ENCODE measurements at places on chromosomes 1 and 21.
A peak's percentile ranks its signal among the peaks of the same experiment; 100 is the strongest.

- peaks cover 10% of the 10 kb centered on the region for H3K4me1 ChIP-seq
- peak; percentile 76 for DNase-seq
- H3K4me3 ChIP-seq = no peak overlapping the region
- H3K36me3 ChIP-seq = no peaks in the 10 kb centered on the region
These were observed 150.1 kb downstream of the CDC7 start for GRCh38 chr1:91650764-91651163.

- no peak for DNase-seq
- no peaks in the 10 kb centered on the region for H3K4me1 ChIP-seq
- no peaks in the 10 kb centered on the region for H3K27me3 ChIP-seq
- no peaks in the 10 kb centered on the region for H3K36me3 ChIP-seq
- H3K4me3 ChIP-seq = no peak overlapping the region
- no peak overlapping the region for H3K27ac ChIP-seq
These were observed 7.8 kb downstream of the ERG start for GRCh38 chr21:38490411-38491020.

GRCh38 chr1:87190402-87190801 lies 138.3 kb upstream of the LMO4 start:
- H3K27ac ChIP-seq = no peak overlapping the region
- H3K4me1 ChIP-seq = no peaks in the 10 kb centered on the region
- H3K27me3 ChIP-seq = no peaks in the 10 kb centered on the region
- H3K36me3 ChIP-seq = no peaks in the 10 kb centered on the region
- no peak overlapping the region for H3K4me3 ChIP-seq
- DNase-seq = no peak

- no peak overlapping the region for H3K27ac ChIP-seq
- no peaks in the 10 kb centered on the region for H3K27me3 ChIP-seq
- H3K4me1 ChIP-seq = no peaks in the 10 kb centered on the region
- DNase-seq = no peak
- H3K4me3 ChIP-seq = no peak overlapping the region
- no peaks in the 10 kb centered on the region for H3K36me3 ChIP-seq
These were observed 144.1 kb upstream of the CTTNBP2NL start for GRCh38 chr1:112251766-112252506.

DNA sequence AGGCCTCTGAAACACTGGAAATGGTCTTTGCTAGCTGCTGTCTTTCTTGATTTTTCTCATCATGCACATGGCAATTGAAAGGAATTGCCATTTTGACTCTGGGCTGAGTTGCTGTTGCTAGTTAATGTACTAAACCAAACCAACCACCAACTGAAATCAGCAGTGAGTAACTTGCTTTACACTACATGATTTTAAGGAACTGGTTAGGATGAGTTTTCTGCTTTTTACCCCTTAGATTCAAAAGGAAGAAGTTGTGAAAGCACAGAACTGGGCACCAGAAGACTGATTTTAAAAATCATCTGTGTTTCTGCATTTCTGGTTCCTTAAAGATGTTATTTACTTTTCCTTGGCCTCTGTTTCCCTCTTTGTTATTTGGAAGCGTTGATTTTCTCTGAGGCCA lies 361.9 kb downstream of the HLX start:
- DNase-seq = no peak
- H3K27me3 ChIP-seq = no peaks in the 10 kb centered on the region
- H3K4me1 ChIP-seq = no peaks in the 10 kb centered on the region
- no peak overlapping the region for H3K4me3 ChIP-seq

- no peak overlapping the region for H3K4me3 ChIP-seq
- no peaks in the 10 kb centered on the region for H3K27me3 ChIP-seq
- no peak for DNase-seq
- H3K36me3 ChIP-seq = no peaks in the 10 kb centered on the region
These were observed 62.3 kb downstream of the HLCS start for GRCh38 chr21:36904093-36904666.

GRCh38 chr1:241464985-241465384 lies 54.6 kb downstream of the FH start:
- H3K36me3 ChIP-seq = no peaks in the 10 kb centered on the region
- no peaks in the 10 kb centered on the region for H3K4me1 ChIP-seq
- H3K4me3 ChIP-seq = no peak overlapping the region
- H3K27me3 ChIP-seq = no peaks in the 10 kb centered on the region
- DNase-seq = no peak

DNA sequence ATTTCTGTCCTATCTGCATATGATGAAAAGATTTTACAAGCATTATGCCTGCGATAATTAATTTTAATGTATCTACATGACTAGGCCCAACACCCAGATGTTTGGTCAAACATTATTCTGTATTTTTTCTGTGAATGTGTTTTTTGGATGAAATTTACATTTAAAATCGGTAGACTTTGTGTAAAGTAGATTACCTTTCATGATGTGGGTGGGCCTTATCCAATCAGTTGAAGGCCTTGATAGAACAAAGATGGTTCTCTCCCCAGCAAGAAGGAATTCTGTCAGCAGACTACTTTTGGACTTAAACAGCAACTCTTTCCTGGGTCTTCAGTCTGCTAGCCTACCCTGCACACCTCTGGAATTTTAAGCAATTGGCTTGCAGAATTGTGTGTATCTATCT lies 844.0 kb downstream of the BRINP3 start:
- no peak for DNase-seq
- no peak overlapping the region for H3K4me3 ChIP-seq
- H3K36me3 ChIP-seq = no peaks in the 10 kb centered on the region
- H3K4me1 ChIP-seq = no peaks in the 10 kb centered on the region

DNA sequence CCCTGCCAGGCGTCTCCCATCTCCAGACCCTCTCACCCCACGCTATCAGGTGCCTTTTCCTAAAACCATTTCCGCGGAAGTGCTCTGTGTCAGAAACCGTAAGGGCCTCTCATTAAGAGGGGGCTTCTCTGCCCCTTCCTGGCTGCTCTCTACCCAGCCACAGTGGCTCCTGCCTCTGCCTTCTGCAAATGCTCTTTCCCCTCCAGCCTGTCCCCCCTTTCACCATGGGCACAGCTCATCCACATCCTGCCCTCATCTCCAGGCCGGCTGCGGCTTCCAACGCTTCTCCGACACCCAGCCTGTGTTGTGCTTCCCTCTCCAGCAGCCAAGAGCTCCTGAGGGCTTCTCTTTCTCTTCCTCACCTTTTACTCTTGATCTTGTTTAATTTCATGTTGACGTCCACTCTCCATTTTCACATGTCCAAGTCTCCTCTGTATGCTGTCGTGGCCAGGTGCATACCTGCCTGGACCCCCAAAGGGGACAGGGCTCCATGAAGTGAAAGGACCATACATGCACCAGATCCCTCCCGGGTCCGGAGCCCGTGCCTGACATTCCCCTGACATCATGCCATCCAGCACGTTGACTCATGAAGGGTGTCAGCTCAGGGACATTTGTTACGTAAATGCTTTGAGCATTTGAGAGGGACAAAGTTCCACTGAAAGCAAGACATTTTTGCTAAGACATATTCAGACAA lies 306.5 kb downstream of the AJAP1 start:
- no peaks in the 10 kb centered on the region for H3K27me3 ChIP-seq
- DNase-seq = no peak
- no peak overlapping the region for H3K4me3 ChIP-seq
- H3K4me1 ChIP-seq = no peaks in the 10 kb centered on the region
- no peaks in the 10 kb centered on the region for H3K36me3 ChIP-seq

DNA sequence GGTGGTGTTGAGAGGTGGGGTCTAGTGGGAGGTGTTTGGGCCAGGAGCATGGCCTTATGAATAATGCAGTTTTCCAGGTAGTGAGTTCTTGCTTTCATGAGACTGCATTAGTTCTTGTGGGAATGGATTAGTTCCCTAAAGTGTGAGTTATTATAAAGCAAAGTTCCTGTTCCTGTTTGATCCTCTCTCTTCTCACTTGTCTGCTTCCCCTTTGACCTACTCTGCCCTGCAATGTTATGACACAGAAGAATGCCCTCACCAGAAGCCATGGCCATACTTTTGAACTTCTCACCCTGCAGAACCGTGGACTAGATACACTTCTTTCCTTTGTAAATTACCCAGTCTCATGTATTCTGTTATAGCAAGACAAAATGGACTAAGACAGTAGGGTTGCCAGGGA lies 53.6 kb downstream of the MAP3K7CL start:
- no peaks in the 10 kb centered on the region for H3K27me3 ChIP-seq
- H3K36me3 ChIP-seq = no peaks in the 10 kb centered on the region
- H3K4me3 ChIP-seq = no peak overlapping the region
- DNase-seq = no peak
- peaks cover 6% of the 10 kb centered on the region for H3K4me1 ChIP-seq

GRCh38 chr1:244837597-244838258 lies 2.3 kb downstream of the COX20 start:
- H3K27ac ChIP-seq = no peak overlapping the region
- H3K36me3 ChIP-seq = no peaks in the 10 kb centered on the region
- H3K4me1 ChIP-seq = peaks cover 4% of the 10 kb centered on the region
- H3K4me3 ChIP-seq = no peak overlapping the region
- DNase-seq = no peak
- no peaks in the 10 kb centered on the region for H3K27me3 ChIP-seq

DNA sequence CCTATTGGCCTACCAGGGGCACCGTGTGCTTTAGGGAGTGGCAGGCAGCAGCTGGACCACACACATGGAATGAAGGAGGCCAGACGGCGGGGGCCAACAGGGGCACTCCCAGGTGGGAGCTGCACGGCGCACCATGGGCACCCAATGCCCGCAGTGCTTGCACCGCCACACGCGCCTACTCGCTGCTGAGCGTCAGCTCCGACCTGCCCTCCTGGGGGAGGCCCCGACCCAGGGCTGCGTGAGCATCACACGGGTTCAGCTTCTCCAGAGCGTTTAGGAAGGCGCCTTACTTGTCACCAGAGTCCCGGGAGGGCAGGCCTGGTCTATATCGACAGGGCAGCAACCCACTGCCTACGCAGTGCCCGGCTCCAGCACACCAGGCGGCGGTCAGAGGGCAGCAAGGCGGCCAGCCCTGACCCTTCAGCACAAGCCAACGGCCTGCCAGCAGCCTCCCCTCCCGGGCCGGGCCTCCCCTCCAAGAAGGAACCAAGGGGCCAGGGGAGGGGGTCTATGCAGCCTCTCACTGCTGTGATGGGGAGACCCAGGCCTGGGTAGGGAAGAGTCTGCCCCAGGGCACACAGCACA lies 64.9 kb downstream of the ARHGEF16 start:
- H3K27me3 ChIP-seq = no peaks in the 10 kb centered on the region
- DNase-seq = no peak
- H3K36me3 ChIP-seq = no peaks in the 10 kb centered on the region
- no peak overlapping the region for H3K4me3 ChIP-seq

DNA sequence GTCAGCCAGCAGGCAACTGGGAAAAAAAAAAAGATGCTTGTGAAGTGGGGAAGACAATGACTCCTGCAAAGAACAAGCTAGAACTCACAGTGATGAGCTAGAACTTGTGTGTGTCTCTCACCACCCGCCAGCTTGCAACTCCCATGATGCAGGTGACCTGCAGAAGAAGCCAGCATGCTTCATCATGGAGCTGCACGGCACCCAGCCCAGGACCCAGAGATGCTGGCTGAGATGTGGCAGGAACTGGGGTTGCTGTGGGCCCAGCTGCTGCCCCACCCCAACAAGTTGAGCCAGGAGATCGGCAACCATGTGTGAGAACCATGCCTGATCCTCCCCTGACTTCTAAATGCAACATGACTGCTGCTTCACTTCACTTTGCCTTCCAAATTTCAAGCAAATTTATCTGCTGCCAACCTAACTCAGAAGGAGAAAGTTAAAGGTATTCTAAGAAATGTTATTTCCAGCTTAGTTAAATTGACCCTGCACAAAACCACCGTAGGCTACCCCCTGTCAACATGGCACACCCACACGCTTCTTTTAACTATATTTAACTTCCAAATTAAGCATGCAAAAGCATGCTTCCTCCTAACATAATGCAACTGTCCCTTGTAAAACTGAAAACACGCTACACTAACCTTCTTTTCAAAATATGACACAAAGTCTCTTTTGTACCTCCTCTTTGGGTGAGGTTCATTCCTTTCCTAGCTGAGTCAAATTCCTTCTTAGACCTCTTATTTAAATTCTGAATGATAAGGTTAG lies 166.0 kb upstream of the IGSF21 start:
- no peaks in the 10 kb centered on the region for H3K27me3 ChIP-seq
- H3K4me1 ChIP-seq = no peaks in the 10 kb centered on the region
- no peak overlapping the region for H3K4me3 ChIP-seq
- no peak for DNase-seq

- no peak for DNase-seq
- no peaks in the 10 kb centered on the region for H3K36me3 ChIP-seq
- H3K4me3 ChIP-seq = no peak overlapping the region
- no peaks in the 10 kb centered on the region for H3K27me3 ChIP-seq
- no peaks in the 10 kb centered on the region for H3K4me1 ChIP-seq
- no peak overlapping the region for H3K27ac ChIP-seq
These were observed 346.8 kb downstream of the BRINP2 start for GRCh38 chr1:177517546-177517945.

- no peak overlapping the region for H3K27ac ChIP-seq
- no peaks in the 10 kb centered on the region for H3K36me3 ChIP-seq
- no peak for DNase-seq
- H3K27me3 ChIP-seq = no peaks in the 10 kb centered on the region
- no peak overlapping the region for H3K4me3 ChIP-seq
- H3K4me1 ChIP-seq = peaks cover 5% of the 10 kb centered on the region
These were observed 481.8 kb upstream of the NFIA start for GRCh38 chr1:60600532-60600931.

DNA sequence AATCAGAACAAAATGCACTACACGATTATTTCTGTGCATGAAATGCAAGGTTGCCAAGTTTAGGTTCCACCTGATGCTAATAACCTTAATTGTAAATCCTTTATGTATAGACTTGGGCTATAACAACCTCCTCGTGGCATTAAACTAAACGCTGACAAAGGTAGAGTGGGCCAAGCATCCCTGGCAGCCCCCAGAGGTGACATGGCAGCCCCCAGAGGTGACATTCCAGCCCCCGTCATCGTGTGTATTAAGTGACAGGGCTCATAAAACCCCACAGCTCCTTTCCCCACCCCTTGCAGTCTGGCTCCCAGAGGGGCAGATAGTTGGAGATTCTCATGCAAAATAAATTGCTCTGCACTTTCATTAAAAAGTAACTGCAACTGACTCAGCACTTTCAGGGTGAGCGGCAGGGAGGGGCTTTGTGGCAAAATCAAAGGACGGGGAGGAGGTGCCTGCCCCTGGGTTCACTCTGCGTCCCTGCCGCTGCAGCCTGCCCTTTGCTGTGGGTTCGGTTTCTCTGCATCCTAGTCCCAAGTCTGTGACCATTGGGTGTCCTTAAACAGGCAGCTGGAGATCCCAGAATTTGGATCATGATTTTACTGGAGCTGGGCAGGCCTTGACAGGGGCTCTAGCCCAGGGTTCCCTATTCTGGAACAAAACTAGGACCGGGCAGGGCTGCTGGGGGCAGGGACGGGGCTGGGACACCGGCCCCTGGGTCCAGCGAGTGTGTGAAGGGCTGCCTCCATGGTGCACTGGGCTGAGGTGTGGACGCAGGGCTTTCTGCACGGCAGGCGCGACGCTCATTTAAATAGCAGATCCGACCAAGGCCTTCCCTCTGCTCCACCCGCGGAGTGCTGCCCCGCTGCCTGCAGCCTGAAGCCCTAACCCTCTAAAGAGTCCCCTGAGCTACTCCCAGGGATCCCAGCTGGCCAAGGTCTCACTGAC lies 234.9 kb upstream of the VAMP3 start:
- H3K27me3 ChIP-seq = no peaks in the 10 kb centered on the region
- no peak overlapping the region for H3K27ac ChIP-seq
- no peaks in the 10 kb centered on the region for H3K4me1 ChIP-seq
- no peak for DNase-seq

- no peak for DNase-seq
- H3K36me3 ChIP-seq = no peaks in the 10 kb centered on the region
- no peaks in the 10 kb centered on the region for H3K27me3 ChIP-seq
- no peaks in the 10 kb centered on the region for H3K4me1 ChIP-seq
- no peak overlapping the region for H3K4me3 ChIP-seq
These were observed 123.2 kb downstream of the NR5A2 start for GRCh38 chr1:200150721-200151120.

Data from ovary (tissue), 10 donors.